ENCODE measurements at places on chromosomes 1 and 21.

GRCh38 chr1:35783055-35783583 is 13.3 kb upstream of the CLSPN start:
- DNase-seq: no peak

GRCh38 chr1:9300573-9300972 is 7.9 kb downstream of the SPSB1 start:
- DNase-seq: no peak

GRCh38 chr1:115065021-115065420 is 24.3 kb downstream of the TSPAN2 start:
- DNase-seq: no peak

DNA sequence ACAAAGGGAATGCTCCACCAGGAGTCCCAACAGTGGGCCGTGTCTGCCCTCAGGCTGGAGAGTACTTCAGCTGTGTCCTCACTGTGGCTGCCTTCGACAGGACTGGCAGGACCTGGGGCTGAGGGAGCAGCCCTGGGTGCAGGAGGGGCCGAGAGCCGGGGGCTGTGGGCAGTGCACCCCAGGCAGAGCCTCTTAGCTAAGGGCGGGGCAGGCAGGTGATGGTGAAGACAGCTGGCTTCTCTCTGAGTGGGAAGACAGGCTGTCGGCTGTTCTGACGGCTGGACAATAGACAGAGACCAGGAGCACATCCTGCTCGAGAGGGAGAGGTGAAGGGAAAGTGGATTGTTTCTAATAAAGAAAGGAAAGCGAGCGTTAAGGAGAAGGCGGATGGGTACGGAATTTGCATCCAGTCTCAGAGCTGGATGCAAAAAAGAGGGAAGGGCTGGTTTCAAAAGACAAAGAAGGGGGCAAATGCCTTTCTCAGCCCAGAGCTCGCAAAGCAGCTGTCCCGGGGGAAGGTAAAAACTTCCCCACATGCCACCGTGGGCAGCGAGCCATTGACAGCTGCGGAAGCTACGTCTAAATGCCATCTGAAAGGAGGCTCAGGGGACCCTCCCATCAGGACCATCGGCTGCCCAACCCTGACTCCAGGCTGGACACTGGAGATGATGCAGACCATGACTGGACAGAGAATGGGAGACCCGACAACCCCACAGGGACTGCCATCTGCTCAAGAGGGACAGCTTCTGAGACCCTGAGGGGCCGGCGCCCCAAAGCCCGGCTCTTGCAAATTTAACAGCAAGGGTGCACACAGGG is 92.0 kb downstream of the STUM start:
- peak; percentile 24 for DNase-seq

DNA sequence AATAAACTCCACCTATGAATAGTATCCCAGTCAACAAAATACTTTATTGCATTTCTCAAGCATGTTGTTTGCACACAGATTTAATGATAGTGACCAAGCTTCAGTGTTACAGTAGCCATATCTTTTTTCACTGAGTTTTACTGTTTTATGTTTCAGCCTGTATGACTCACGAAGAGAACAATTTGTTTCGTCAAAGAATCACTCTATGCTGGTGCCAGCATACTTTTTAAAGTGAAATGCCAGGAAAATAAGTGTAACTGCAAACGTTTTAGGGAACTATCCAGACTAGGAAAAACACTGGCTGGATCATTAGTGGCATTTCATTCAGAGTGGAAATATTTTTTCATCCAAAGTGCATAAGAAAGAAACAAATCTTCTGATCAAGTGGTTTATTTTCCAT is 210.8 kb downstream of the COL11A1 start:
- no peak for DNase-seq

DNA sequence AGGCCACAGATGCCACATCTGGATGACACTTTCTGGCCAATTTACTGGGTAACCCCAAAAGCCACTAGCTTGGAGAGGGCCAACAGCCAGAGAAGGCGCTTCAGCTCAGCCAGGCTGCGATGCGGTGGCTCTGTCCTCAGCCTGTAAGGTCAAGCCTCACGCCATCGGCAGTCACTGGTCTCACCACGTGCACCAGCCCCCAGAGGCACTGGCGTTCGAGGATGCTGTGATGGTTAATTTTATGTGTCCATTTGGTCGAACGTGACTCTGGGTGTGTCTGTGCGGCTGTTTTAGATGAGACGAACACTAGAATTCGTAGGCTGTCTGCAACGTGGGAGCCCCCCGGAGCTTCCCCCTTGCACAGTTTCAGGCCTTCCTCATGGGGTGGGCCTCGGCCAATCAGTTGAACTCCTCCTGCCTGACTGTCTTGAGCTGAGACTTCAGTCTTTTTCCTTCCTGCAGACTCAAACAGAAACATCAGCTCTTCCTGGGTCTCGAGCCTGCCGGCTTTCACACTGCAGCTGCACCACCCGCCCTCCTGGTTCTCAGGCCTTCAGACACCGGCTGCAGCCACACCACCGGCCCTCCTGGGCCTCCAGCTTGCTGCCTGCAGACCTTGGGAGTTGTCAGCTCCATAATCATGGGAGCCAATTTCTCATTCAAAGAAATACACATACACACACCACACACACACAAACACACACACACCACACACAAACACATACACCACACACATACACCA is 41.6 kb upstream of the SLC45A1 start:
- DNase-seq: peak; percentile 13

DNA sequence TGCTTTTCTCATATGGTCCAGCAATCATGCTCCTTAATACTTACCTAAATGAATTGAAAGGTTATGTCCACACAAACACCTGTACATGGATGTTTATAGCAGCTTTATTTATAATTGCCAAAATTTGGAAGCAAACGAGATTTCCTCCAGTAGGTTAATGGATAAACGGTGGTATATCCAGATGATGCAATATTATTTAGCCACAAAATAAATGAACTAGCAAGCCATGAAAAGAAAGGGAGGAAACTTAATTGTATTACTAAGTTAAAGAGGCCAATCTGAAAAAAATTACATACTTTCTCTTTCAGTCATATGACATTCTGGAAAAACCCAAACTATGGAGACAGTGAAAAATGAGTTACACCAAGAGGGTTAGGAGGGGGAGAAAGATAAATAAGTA is 76.3 kb upstream of the LRRC7 start:
- no peak for DNase-seq

GRCh38 chr1:99672530-99673213 is 26.8 kb downstream of the PALMD start:
- DNase-seq: no peak

GRCh38 chr1:220391491-220391890 is 119.2 kb upstream of the RAB3GAP2 start:
- no peak for DNase-seq

DNA sequence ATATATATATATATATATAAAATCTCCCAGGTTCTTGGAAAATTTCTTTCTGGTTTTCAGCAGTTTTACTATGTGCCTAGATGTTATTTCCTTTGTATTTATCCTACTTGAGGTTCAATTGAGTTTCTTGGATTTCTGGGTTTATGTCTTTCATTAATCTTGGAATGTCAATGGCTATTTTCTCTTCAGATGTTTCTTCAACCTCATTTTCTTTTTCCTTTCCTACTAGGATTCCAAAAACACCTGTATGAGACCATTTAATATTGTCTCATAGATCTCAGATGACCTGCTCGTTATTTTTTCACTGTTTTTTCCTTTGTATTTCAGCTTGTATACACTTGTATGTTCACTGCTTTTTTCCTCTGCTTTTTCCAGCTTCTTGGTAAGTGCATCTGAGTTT is 95.4 kb upstream of the DESI2 start:
- DNase-seq: no peak

DNA sequence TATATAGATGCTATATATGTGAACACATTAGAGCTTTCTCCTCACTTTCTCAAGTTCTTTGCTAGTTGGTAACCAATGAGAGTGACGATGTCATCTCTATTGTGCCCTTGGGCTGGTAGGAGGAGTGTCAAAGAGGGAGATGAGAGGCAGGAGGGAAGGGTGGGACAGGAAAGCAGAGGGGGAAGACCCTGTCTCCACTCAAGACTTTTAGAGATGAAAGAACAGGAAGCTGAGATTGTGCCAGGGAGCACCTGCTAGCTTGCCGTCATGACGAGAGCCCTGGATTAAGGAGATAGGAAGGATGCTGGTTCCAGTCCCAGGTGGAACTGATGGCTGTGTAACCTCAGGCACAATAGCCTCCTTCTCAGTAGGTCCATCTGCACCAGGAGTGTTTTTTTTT is 16.7 kb downstream of the CNR2 start:
- no peak for DNase-seq

GRCh38 chr1:178945763-178946266 is 74.9 kb upstream of the ANGPTL1 start:
- no peak for DNase-seq

DNA sequence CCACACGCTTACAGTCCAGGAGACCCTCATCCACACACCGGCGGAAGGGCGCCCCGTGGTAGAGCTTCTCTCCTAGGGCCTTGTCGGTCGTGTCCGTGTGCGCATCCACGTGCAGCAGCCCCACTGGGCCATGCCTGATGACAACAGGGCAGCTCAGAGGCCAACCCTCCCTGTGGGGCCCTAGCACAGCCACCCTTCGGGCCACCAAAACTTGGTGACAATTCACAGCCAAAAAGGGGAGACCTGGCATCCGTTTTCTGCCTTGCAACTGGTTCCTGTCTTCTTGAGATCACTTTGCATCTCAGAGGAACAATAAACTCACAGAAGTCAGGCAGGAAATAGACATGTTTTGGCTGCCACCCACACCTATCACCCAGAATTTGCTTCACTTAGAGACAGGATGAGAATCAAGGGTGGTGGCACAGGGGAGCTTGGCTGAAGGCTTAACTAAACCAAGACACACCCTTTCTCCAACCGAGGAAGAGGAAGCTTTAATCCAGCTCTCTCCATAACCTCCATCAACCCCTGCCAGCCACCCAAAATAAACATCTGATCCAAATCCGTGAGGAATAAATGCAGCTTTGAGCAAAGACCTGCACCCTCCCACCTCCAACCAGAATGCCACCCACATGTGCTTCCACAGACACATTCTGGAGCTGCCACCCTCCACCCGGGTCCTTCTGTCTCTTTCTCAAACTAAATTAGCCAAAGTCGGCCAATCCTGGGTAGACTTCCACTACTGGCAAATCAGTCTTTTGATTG is 5.7 kb downstream of the AGMAT start:
- DNase-seq: no peak

- no peak for DNase-seq
These were observed 15.9 kb downstream of the ERRFI1 start for GRCh38 chr1:8010080-8010664.

DNA sequence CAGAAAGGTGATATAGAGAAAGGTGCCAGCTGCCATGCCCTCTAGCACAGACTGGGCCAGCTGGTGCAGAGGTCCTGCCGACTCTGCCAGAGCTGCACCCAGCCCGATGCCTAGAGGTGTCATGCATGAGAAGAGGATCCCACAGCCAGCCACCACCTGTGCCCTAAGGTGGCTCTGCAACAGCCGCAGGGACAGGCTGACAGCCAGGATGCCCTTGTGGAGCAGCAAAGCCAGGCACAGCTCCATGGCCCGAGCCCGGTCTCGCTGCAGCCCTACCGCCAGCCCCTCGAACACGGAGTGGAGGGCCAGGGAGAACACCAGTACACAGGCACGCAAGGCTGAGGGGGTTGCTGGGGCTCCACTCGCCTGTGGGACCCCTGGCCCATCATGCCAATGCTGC is 1.8 kb upstream of the CRTC2 start:
- DNase-seq: no peak

DNA sequence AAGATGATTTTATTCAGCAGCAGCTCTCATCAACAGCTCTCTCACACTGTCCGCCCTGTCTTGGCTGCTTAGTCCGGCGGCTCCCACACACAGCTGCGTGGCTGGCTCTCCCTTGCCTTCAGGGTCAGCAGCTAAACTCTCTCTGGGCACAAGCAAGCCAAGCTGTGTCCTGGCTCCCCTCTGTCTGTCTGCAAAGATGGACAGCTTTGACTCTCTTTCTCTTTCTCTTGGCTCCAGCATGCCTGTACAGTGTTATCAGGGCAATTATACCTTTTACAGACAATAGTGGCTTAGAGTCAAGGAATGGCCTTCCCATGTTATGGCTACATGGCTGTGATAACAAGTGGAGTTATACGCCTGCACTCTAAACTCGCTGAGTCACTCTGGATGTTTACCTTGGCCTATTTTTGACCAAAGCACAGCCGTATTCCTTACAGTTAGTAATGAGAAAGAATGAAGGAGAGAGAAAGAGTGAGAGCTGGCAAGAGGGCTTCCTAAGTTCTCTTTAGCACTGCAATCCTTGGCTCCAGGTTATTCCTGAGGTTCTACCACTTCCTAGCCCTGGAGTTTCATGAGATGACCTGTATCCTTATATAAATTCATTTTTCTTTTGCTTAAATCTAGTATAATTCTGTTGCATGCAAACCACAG is 59.9 kb upstream of the ZSWIM5 start:
- DNase-seq: peak; percentile 2

DNA sequence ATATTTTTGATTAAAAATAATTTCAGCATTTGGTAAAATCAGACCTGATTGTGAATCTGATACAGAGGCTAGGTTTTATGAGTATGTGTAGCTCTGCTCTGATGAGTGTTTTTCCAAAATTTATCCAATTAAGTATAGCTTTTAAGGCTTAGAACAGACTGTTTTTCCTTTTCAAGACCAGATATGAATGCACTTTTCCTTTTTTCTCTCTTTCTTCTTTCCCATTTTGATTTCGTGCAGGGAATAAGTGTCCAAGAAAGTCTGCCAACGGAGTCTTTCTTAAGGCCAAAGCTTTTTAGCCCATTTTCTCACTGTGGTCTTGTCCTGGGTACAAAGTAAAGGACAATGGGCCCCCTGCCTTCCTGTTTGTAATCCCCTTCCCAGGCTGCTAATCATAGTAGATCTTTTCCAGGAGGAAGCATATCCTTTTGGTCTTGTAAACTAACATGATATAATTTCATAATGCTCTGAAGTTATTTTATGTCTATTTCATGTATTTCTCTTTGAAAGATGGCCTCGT is 2.9 kb downstream of the KIF1B start:
- no peak for DNase-seq

GRCh38 chr1:33220676-33221384 is 35.5 kb upstream of the ZNF362 start:
- DNase-seq: no peak

DNA sequence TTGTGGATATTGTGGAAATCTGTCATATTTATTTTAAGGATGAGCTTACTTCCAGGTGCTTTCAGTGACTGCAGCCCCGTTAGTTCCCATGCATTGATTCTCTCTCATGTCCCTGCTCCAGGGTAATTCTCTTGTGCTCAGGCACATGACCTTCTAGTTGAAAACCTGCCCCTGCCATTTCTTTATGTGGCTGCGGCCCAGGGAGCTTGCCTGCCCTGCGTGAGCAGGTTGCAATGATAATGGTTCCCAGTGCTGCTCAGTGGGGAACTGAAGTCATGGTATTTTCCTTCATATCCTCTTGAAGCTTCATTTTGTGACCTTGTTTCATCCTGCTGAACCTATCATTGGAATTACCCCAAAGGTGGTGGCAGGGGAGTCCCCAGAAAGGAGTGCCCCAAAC is 229.8 kb downstream of the DISC1 start:
- DNase-seq: no peak

DNA sequence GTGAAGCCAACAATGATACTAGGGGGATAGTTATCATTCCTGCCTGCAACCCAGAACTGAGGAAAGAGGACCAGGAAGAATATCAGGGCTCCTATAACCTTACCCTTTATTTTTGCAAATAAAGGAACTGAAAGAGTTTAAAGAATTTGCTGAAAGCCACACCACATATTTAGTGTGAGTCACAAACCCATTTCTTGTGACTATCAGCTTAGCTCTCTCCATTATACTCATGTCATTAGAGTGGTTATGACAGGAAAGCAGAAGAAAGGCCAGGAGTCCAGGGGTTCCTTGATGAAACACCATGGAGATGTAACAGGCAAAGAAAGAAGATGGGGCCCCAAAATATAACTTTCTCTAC is 141.1 kb upstream of the SAMSN1 start:
- no peak for DNase-seq

- no peak for DNase-seq
These were observed 32.1 kb downstream of the PCSK9 start for GRCh38 chr1:55071477-55071876.
